Thoracic aorta (tissue), 2 donors: ENCODE measurements at places on chromosomes 12 and 14.
A peak's percentile ranks its signal among the peaks of the same experiment; 100 is the strongest.

DNA sequence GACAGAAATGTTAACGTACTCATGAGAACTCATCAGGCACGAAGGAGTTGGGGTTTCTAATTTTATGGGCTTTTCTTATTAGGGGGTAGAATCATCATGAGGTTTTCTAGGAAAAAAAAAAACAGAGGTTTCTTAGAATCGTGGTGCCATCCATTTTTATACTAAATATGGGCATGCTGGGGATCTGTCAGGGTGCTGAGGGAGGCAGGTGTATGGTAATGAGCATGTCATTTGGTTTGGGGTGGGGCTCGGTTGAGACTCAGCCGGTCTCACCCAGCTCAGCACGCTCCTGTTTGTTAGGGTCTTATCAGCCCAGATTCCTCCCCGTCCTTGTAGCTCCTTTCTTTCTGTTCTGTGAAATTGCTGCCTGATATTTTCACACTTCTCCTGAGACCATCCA is 98.2 kb downstream of the DICER1 start:
- H3K27me3 ChIP-seq = no peaks in the 10 kb centered on the region
- no peaks in the 10 kb centered on the region for H3K4me1 ChIP-seq
- no peak overlapping the region for H3K27ac ChIP-seq
- no peaks in the 10 kb centered on the region for H3K36me3 ChIP-seq

- no peaks in the 10 kb centered on the region for H3K4me1 ChIP-seq
- no peak for DNase-seq
- no peaks in the 10 kb centered on the region for H3K27me3 ChIP-seq
- no peak overlapping the region for H3K4me3 ChIP-seq
Measured at GRCh38 chr12:39884616-39885125, 221.2 kb downstream of the SLC2A13 start.

GRCh38 chr12:126361804-126362203 is 1296.6 kb downstream of the AACS start:
- H3K27me3 ChIP-seq = no peaks in the 10 kb centered on the region
- no peak overlapping the region for H3K27ac ChIP-seq
- H3K36me3 ChIP-seq = no peaks in the 10 kb centered on the region
- no peak overlapping the region for H3K4me3 ChIP-seq
- DNase-seq = no peak

DNA sequence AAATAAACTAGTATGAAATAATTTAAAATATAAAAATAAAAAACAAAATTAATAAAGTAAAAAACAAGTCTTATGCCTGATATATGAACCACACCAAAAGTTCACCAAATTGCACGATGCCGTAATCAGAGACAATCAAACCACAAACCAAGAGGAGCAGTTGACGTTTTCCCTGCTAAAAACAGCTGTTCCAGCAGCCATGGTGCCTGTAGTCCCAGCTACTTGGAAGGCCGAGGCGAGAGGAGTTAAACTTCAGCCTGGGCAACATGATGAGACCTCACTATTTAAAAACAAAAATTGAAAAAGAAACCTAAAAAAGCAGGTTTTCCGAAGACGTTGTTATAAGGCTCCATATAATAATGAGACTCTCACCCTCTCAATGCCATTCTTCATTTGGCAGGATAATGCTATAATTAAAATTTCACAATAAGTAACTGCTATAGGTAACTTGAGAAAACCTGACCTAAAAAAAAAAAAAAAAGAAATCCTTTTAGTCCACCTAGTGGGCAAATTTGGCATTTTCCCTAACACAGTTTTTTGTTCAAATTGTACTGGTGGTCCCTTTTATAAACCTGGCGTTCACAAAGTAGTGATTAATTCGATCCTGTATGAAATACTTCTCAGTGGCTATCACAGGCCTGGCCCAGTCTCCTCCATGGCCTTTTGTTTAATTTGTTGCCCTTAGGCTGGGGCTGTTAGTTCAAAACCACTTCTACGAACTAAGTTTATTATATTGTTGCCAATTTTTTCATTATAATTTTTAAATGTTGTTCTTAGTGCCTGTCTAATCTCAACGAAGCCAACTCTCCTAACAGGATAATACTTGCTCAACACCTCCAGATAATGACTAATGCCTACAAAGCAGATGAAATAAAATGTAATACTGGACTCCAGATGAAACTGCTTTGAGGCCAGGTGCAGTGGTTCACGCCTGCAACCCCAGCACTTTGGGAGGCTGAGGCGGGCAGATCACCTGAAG is 62.1 kb downstream of the TNFAIP2 start:
- peaks cover 8% of the 10 kb centered on the region for H3K4me1 ChIP-seq
- no peak overlapping the region for H3K4me3 ChIP-seq
- no peak overlapping the region for H3K27ac ChIP-seq
- H3K36me3 ChIP-seq = no peaks in the 10 kb centered on the region
- no peak for DNase-seq

GRCh38 chr14:90610346-90611040 is 205.7 kb downstream of the TTC7B start:
- no peak overlapping the region for H3K4me3 ChIP-seq
- no peak for DNase-seq
- H3K36me3 ChIP-seq = no peaks in the 10 kb centered on the region
- peaks cover 34% of the 10 kb centered on the region for H3K4me1 ChIP-seq
- H3K27me3 ChIP-seq = no peaks in the 10 kb centered on the region

DNA sequence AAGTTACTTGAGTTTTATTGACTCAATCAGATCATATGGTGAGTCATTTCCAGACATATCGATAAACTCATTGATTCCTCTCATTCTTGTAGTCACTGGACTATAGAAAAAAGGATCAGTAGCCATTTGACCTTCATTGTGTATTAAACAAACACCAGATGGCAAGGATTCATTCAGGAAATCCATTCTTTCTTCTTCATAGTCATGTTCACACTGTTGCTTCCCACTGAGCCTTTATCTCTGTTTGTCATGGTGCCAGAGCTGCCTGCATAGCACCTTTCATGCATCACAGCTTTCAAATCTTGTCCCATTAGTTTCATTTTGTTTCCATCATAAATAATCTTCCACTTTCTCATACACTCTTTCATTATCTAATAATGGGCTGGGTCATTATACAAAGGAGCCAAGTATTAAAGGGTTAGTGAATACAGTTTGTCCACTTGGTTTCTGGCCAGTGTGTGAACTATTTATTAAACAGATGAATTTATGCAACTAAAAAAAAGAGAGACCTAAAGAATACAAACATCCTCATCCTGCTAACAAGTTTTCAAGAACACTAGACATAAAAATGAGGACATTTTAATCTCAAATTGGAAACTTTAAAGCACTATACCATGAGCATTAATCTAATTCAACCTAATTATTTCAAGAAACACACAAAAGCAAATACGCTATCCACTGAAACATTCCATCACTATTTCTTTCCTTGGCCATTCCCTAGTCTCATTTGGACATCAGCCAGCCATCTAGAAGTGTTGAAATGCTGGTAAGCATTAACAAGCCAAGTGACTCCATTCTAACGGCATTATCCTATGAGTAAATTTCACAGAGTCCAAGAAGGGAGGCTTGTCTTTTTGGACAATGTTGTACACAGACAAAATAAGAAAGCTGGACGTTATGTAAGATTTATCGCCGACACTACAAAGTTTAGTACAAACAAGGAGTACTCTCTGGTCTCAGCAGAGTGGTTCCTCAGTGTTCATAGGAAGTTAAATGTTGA is 476.5 kb downstream of the FOXG1 start:
- H3K27me3 ChIP-seq = no peaks in the 10 kb centered on the region
- no peaks in the 10 kb centered on the region for H3K36me3 ChIP-seq
- no peak for DNase-seq
- H3K4me3 ChIP-seq = no peak overlapping the region
- no peak overlapping the region for H3K27ac ChIP-seq
- no peaks in the 10 kb centered on the region for H3K4me1 ChIP-seq

GRCh38 chr12:52873832-52874572 is 25.2 kb upstream of the KRT78 start:
- H3K27me3 ChIP-seq = no peaks in the 10 kb centered on the region
- H3K4me1 ChIP-seq = peaks cover 21% of the 10 kb centered on the region
- H3K36me3 ChIP-seq = no peaks in the 10 kb centered on the region
- H3K27ac ChIP-seq = peak overlapping the region; percentile 10
- DNase-seq = peak; percentile 71

DNA sequence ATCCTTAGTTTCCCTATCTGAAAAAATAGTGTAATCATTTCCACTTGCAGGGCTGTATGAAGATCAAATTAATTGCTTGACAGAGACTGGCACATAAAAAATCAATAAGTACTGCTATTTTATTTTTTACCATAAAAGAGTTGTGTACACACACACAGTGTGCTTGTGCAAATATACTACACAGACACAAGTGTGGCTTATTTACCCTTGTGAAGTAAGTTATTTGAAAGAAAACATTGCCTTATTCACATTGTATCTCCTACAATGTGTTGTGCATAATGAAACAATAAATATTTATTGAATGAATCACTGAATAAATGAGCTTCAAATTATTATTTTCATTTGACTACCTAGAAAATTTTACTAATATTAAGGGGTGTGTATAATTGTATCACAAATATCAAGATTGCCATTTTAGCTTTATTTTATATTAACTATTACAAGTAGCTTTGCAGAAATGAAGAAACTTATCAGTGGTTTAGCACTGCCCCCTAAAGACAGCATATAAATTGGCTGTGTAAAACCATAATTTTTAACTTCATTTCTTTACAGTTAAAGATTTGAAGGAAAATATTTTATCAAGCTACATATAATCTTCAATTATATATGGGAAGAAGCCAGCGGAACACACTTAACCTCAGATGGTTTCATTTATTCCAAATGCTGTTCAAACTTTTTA is 11.3 kb downstream of the GARIN6 start:
- no peak for DNase-seq
- H3K4me1 ChIP-seq = no peaks in the 10 kb centered on the region
- no peak overlapping the region for H3K4me3 ChIP-seq
- H3K36me3 ChIP-seq = no peaks in the 10 kb centered on the region

- H3K4me1 ChIP-seq = no peaks in the 10 kb centered on the region
- H3K27me3 ChIP-seq = no peaks in the 10 kb centered on the region
- no peak overlapping the region for H3K4me3 ChIP-seq
- no peak overlapping the region for H3K27ac ChIP-seq
- H3K36me3 ChIP-seq = no peaks in the 10 kb centered on the region
- no peak for DNase-seq
Measured at GRCh38 chr14:40847480-40847879, 759.2 kb upstream of the LRFN5 start.

- DNase-seq = no peak
- H3K4me1 ChIP-seq = peaks cover 1% of the 10 kb centered on the region
- H3K27ac ChIP-seq = no peak overlapping the region
- no peak overlapping the region for H3K4me3 ChIP-seq
- no peaks in the 10 kb centered on the region for H3K27me3 ChIP-seq
Measured at GRCh38 chr14:94491511-94491910, 15.5 kb upstream of the SERPINA9 start.

DNA sequence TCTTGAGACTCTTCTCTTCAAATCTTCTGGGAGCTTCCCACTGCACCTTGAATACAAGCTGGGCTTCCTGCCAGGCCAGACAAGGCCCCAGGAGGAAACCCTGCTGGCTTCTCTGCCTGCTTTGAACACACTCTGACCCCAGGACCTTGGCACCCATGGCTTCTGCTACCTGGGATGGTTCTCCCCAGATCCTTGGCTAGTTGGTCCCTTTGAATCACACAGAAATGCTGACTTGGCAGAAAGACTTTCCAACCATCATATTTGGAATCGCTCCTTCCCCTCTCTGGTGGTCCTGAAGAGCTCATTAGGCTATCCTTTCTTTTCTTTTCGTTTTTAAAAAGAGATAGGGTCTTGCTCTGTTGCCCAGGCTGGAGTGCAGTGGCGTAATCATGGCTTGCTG is 132.7 kb downstream of the RBM19 start:
- H3K27ac ChIP-seq = no peak overlapping the region
- H3K4me3 ChIP-seq = no peak overlapping the region
- H3K36me3 ChIP-seq = no peaks in the 10 kb centered on the region
- no peak for DNase-seq
